RPMI8226 (cell line): ENCODE measurements at places on chromosomes 1 and 21.

- no peak for DNase-seq
Observed at GRCh38 chr1:161890574-161890973, 124.5 kb downstream of the ATF6 start.

- DNase-seq, result no peak
Observed at GRCh38 chr1:86470859-86471258, 2.1 kb downstream of the CLCA1 start.

DNA sequence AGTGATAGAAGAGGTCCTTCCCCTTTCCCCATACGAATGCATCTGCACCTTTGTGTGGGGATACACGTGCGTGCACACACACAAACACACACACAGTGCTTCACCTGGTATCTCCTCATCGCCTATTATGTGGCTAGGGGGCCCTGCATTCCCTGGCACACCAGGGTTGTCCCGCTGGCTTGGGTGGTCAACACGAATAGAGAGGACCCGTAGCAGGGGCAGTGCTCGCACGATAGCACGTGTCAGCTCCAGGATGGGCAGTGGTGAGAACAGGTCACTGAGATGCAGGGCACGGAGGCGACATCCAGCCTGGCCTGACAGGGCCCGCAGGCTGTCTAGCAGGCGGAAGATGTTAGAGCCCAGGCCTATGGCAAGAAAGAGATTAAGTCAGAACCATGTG, 22.4 kb downstream of the LRRC41 start:
- no peak for DNase-seq

DNA sequence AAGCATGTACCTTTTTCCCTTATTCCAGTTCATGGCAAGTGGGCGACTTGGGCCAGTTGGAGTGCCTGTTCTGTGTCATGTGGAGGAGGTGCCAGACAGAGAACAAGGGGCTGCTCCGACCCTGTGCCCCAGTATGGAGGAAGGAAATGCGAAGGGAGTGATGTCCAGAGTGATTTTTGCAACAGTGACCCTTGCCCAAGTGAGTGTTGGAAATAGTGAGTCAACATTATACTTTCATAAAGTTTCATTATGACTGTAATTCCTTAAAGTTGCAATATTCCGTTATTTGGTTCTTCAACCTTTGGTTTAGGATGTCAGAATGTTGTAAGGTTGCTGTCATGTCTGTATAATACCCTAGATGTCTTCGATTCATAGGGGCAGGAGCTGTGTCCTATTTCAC, 230.5 kb downstream of the TPR start:
- DNase-seq, result no peak

GRCh38 chr21:27277110-27277509, 310.2 kb upstream of the ADAMTS5 start:
- DNase-seq, result no peak

DNA sequence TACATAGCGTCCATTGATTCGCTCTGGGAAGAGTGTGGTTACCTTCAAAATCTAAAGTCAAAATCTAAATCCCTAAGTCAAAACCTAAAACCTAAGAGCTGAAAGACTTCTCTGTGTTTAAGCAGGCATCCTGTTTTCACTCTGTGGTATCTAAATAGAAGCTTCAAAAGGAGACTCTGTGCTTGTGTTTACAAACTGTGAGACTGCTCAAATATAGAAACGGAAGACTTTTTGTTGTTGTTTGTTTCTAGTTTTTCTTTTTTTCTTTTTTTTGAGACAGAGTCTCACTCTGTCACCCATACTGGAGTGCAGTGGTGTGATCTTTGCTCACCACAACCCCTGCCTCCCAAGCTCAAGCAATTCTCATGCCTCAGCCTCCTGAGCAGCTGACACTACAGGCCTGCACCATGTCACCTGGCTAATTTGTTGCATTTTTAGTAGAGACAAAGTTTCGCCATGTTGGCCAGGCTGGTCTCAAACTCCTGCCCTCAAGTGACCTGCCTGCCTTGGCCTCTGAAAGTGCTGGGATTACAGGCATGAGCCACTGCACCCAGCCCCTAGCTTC, 425.9 kb downstream of the SMYD3 start:
- DNase-seq, result no peak

DNA sequence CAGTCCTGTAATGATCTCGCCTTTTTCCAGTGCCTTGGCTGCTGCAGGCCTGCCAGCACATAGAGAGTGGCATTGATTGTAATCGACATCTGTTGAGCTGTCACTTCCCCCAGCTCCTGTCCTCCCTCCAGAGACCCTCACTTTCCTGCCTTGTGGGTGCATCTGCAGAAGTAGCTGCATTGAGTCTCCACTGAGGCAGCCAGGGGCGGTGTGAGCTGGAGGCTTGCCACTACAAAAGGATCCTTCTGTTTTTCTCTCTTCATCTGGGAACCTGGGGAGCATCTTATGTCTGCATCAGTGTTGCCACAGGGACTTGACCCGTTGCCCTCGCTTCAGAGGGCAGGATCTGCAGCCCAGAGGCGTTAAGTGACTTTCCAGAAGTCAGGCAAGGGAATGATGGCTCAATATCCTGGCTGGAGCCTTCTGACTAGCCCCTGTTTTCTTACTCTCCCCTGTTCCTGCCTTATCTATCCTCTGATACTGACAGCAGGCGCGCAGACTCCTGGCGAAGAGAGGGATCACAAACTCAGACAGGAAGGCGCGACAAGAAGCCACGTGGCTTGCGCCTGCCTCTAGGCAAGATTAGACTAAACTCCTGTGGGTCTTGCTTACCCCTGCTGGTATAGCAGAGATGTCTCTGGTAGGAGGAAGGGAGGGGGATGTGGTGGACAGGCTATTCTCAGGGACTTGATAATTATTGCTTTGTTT, 13.3 kb upstream of the FMOD start:
- DNase-seq, result no peak

- no peak for DNase-seq
Observed at GRCh38 chr1:5822726-5823125, 169.5 kb downstream of the NPHP4 start.

GRCh38 chr1:115838431-115839028, 2.4 kb downstream of the NHLH2 start:
- no peak for DNase-seq

DNA sequence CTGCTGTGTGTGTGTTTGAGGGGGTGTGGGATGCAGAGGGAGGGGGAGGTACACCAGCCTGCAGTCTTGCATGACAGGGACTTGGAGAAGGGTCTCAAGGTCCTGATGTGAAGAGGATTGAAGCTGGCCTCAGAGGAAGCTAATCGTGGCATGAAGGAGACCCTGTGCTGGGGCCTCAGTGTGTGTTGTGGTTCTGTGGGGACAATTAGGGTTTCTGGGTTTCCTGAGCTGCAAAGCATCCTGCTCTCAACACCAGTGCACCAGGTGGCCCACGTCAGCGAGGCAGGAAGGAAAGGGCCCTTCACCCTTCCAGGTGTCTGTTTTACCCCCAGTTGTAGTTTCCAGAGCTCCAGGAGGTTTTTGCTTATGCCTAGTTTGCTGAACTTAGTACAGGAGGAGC, 52.8 kb downstream of the TENT5C start:
- peak; percentile 86 for DNase-seq

DNA sequence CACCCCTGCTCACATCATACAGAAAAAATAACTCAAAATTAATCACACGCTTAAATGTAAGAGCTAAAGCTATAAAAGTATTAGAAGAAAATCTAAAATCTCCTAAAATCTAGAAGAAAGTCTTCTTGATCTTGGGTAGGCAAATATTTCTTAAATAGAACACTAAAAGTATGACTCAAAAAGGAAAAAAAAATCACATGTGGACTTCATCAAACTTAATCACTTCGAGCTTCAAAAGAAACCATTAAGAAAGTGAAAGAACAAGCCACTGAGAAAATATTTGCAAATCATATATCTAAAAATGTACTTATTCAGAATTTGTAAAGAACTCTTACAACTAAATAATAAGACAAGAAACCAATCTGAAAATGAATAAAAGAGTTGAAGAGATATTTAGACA, 32.7 kb downstream of the LRRC52 start:
- DNase-seq, result no peak

GRCh38 chr1:2019172-2019543, at the start of gene GABRD:
GABRD (plus strand) TSS chr1:2019345; CDS start chr1:2019424, 79 bp downstream.
- peak; percentile 43 for DNase-seq

DNA sequence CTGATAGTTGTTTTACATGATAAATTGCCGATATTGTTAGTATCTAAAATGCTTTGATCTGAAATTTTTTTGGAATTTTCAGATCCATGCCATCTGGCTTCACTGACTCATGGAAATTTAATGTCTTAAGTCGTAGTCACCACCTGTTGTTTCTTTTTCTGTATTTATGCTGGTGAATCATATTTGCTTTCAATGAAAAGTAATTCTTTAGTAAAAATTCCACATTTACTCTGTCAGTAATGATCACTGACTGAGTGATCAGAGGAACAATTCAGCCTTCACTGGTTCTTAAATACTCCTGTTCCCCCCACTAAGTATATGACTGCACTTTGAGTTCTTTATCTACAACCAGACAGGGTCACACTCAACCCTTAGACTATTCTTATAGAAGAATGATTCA, 185.6 kb upstream of the NRIP1 start:
- no peak for DNase-seq

- DNase-seq, result no peak
Observed at GRCh38 chr1:43937179-43937865, 3.7 kb downstream of the ARTN start.

- DNase-seq, result no peak
Observed at GRCh38 chr1:244214009-244214967, 163.2 kb downstream of the ZBTB18 start.

GRCh38 chr1:11198851-11199594, 9.9 kb downstream of the ANGPTL7 start:
- DNase-seq, result no peak

GRCh38 chr1:7513081-7513480, 258.0 kb upstream of the VAMP3 start:
- no peak for DNase-seq

DNA sequence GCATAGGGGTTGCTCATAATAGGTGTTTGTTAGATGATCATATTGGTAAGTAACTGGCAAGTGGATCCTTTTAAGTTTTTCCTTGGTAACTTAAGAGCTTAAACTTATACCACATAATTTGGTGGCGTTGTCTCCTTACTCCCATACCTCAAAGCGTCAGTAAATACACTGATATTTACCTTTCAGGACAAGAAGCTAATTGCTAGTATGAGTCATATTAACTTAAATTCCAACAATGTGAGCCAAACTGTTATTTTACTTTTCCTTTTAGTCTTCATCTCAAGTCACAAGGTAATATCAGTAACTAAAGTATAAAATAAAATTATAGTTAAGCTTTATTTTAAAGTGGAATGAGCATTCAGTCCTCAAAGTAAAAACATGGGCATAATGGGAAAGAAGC, 9.0 kb upstream of the SH3GLB1 start:
- no peak for DNase-seq

- DNase-seq, result no peak
Observed at GRCh38 chr1:111392042-111392441, 35.5 kb downstream of the OVGP1 start.

DNA sequence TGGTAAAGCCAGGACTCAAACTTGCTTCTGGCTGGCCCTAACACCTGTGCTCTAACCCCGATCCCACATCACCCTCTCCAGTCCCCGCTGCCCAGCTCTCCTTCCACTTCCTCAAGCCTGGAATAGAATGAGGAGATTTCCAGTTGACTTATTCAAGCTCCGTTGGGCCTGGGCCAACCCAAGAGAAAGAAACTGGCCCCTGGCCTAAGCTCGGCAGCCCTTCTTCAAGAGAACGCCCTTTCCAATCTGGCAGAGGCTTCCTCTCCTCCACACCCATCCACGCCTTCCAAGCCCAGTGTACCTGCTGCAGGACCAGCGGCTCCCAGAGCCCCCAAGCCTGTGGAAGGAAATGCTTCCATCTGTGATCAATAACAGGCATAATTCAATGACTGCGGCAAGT, 51.9 kb downstream of the LRRN2 start:
- no peak for DNase-seq

DNA sequence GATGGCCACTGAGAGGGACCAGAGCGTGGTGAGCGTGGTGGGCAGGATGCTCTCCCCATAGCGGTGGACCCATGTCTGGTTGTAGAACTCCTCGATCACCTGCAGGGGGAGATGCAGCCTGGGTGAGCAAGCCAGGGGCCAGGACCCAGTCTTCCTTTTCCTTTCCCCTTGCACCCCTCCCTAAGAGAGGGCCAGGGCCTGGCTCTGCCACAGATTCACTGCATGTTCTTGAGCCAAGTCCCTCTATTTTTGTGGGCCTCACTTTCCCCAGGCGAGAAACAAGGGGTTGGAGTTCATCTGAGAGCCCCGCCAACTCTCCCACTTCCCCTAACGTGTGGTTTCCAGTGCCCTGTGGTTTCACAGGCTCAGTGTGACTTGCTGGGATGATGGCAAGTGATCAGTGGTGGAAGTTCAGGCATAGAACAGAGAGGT, 27.5 kb downstream of the SLC2A1 start:
- DNase-seq, result peak; percentile 66

GRCh38 chr21:44455524-44456213, 359 bp downstream of the LRRC3 start:
- peak; percentile 79 for DNase-seq

DNA sequence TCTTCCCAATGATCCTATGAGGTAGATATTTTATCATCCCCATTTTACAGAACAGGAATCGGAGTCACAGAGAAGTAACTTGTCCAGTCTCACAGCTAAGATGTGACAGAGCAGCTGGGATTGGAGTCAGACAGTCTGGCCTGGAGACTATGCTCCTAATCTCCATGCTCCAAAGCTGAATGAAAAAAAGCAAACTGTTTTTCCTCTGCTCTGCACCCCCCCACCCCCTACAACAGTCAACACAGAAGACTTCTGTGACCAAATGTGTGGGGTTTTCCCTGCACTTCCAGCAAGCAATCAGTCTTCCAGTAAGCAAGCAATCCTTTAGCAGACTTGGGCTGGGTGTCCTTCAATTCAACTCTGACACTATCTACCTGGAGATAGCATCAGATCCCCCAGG, 33.2 kb downstream of the KIRREL1 start:
- no peak for DNase-seq

- DNase-seq, result no peak
Observed at GRCh38 chr21:15090390-15090789, 25.6 kb upstream of the NRIP1 start.

GRCh38 chr1:116769561-116769977, 15.3 kb downstream of the CD2 start:
- DNase-seq, result no peak
